WTC11 (cell line): ENCODE measurements at places on chromosomes 2 and 18. TPM values are rescaled to one million over a fixed set of nuclear protein-coding genes. Genes with fewer than 3 reads are reported as not detected.

The GCG gene
- 0.14 TPM in 1 of 3 replicates, not detected in the others for total RNA-seq

The DUSP2 gene
- 4.7 to 6.8 TPM (median 5.8 TPM) in 3 replicates for total RNA-seq

The UGT1A5 gene
- not detected in 3 replicates for total RNA-seq

The ASB18 gene
- total RNA-seq = not detected in 3 replicates

The CCDC141 gene
- total RNA-seq = 8.5 to 10.2 TPM (median 8.8 TPM) in 3 replicates

The CPLX4 gene
- total RNA-seq = not detected in 3 replicates

The EIF2AK2 gene
- 34.2 to 42.3 TPM (median 40.7 TPM) in 3 replicates for total RNA-seq

The POMC gene
- total RNA-seq = 3.2 to 4.4 TPM (median 3.7 TPM) in 3 replicates

The FBLN7 gene
- total RNA-seq = 0.55 to 0.96 TPM (median 0.80 TPM) in 3 replicates

The CETN1 gene
- not detected in 3 replicates for total RNA-seq

The ABCG5 gene
- total RNA-seq = not detected in 3 replicates

The APLF gene
- total RNA-seq = 2.7 to 4.0 TPM (median 3.9 TPM) in 3 replicates

The CIB4 gene
- not detected in 3 replicates for total RNA-seq

The VWA3B gene
- total RNA-seq = not detected in 3 replicates

The RBKS gene
- 1.2 to 1.7 TPM (median 1.6 TPM) in 3 replicates for total RNA-seq

- peaks cover 5% of the 10 kb centered on the region; the same call in 1 of the 2 replicates for H3K27me3 ChIP-seq
- H3K4me1 ChIP-seq = no peaks in the 10 kb centered on the region
- peak; percentile 94 for DNase-seq
- H3K4me3 ChIP-seq = no peak overlapping the region
These were observed 34.9 kb downstream of the FAM110C start for GRCh38 chr2:11248-11941.

DNA sequence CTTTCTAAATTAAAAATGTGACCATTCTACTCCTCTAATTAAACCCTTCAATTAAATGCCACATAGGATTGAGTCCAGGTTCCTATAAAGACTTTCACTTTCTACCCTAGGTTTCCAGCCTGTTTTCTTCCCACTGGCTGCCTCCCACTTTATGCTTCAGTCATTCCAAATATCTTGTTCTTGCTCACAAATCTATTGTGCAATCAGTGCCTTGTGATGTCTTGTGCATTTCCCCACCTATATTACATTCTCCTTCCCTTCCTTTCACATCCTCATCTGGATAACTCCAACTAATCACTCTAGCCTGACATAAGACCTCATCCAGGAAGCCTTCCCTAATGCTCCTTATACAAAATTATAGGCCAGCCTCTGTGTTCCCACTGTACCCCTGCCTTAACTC, 281.7 kb upstream of the LRATD1 start:
- DNase-seq = no peak
- H3K4me3 ChIP-seq = no peak overlapping the region
- H3K36me3 ChIP-seq = no peaks in the 10 kb centered on the region
- no peak overlapping the region for H3K27ac ChIP-seq

DNA sequence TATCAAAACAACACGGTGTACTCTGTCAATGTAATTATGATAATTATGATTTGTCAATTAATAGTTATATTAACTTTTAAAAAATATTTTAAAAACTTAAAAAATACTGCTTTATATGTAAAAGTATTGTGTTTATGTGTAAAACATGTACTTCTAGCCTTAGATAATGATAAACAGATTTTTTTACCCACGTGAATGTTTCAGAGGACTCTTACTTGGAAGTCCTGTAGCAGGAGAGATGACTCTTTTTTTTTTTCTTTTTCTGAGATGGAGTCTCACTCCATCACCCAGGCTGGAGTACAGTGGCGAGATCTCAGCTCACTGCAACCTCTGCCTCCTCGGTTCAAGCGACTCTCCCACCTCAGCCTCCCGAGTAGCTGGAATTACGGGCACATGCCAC, 6.2 kb upstream of the MTCL1 start:
- no peaks in the 10 kb centered on the region for H3K36me3 ChIP-seq
- no peak overlapping the region for H3K4me3 ChIP-seq
- peaks cover 10% of the 10 kb centered on the region for H3K27me3 ChIP-seq
- no peak for DNase-seq
- H3K4me1 ChIP-seq = peaks cover 17% of the 10 kb centered on the region

GRCh38 chr2:225512876-225513540, 113.5 kb downstream of the NYAP2 start:
- H3K4me3 ChIP-seq = no peak overlapping the region
- DNase-seq = no peak
- peak overlapping the region; percentile 51; the same call in 1 of the 2 replicates for H3K27ac ChIP-seq

DNA sequence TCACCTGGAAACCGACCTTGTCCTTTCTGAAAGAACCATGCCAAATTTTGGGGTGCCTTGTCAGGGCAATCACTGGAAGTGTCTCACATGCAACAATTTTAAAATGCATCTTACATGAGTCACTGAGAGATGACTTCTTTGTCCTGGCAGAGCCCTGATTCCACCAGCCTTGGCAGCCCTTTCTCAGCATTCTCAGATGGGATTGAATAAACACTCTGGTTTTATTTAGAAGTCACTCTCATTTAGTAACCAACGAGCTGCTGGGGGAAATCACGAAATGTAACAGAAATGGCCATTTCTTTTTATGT, 3.8 kb upstream of the ATP8B1 start:
- no peak for DNase-seq
- no peaks in the 10 kb centered on the region for H3K36me3 ChIP-seq
- no peak overlapping the region for H3K4me3 ChIP-seq

GRCh38 chr18:58223717-58224424, 179.8 kb downstream of the NEDD4L start:
- H3K36me3 ChIP-seq = no peaks in the 10 kb centered on the region
- H3K27me3 ChIP-seq = no peaks in the 10 kb centered on the region
- peaks cover 88% of the 10 kb centered on the region for H3K4me1 ChIP-seq
- H3K4me3 ChIP-seq = no peak overlapping the region
- peak overlapping the region; percentile 47 for H3K27ac ChIP-seq

DNA sequence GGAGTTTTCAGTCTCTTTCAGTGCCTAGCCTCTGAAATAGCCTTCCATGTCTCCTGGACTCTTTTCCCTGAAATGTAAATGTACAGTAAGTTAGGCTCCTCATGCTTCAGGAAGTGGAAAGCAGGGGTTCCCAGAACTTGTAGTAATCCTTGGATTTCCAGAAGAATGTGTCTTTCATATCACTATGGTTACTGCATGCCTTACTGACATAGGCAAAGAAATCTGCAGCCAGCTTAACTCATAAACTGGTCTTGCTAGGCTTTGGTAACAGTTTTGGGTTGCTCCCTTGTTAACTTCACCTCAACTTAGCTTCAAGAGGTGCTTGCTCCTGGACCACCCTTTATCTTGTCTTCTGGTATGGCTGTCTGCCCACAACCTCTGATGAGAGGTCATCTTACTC, 686.8 kb upstream of the DDX18 start:
- no peak overlapping the region for H3K4me3 ChIP-seq
- H3K27me3 ChIP-seq = no peaks in the 10 kb centered on the region
- H3K4me1 ChIP-seq = no peaks in the 10 kb centered on the region

GRCh38 chr2:230578106-230578505, 134.5 kb upstream of the CAB39 start:
- H3K4me3 ChIP-seq = no peak overlapping the region
- H3K27me3 ChIP-seq = peaks cover 7% of the 10 kb centered on the region
- no peak for DNase-seq
- no peaks in the 10 kb centered on the region for H3K4me1 ChIP-seq

DNA sequence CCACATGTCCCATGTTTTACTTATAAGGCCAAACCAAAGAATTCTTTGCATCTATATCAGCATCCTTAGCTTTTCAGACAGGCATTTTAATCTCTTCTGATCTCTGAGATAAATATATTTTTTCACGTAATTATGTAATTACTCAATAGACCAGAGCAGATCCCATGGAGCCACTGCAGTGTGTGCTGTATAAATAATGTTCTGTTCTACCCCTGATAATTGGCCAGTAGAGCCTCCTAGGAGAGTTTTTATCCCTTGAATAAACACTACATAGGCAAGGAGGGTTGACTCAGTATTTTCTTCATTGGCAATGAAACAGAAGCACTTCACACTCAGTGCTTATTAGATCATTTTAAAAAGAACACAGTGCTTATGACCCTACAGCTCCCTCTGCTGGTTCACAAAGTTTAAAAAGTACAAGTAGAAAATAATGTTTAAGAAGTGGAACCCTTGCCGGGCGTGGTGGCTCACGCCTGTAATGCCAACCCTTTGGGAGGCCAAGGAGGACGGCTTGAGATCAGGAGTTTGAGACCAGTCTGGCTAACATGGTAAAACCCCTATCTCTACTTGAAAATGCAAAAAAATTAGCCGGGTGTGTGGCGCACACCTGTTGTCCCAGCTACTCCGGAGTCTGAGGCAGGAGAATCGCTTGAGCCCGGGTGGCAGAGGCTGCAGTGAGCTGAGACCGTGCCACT, 91.9 kb downstream of the PPP1R1C start:
- H3K27ac ChIP-seq = no peak overlapping the region
- peak; percentile 14 for DNase-seq
- peaks cover 8% of the 10 kb centered on the region for H3K4me1 ChIP-seq
- H3K4me3 ChIP-seq = no peak overlapping the region

DNA sequence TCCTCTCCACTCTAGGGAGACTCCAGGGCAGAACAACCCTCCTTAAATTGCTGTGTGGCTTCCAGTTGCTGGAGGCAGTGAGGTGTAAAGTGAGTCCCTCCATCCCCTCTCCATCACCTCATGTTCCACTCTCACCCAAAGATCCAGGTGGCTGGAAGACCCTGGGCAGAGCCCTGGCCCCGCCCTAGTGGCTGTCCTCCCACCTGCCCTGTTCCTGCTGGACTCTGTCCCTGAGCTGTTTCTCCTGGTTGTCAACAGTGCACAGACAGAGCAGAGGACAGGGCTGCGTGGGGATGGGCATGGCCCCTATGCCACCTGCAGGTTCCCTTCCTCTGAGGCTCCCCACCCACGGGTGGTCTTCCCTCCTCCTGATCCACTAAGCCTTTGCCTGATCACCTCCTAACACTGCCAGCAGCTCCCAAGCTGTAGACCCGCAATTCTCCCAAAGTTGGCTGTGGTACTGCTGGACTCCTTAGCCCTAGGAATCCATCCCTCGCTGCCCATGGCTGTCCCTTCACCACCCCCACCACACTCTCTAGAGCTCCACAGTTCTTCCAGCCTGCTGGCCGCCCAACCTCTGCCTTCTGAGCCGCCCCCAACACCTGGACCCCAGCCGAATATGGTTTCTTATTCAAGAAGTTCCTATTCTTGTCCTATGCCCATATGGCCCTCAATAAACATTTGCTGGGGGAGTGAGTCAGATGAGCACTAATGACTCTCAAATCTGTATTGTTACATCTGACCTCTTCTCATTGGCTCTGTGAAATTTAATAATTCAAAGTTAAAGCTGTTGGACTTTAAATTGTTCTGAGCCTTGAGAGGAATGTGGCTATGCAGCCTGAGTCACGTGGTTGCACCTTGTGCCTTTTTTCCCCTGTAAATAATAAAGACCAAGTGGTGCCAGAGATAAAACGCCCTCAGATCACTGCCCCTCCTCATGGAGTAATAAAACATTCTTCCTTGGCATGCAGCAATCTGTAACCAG, 260.0 kb upstream of the HS6ST1 start:
- no peaks in the 10 kb centered on the region for H3K27me3 ChIP-seq
- no peak for DNase-seq
- H3K27ac ChIP-seq = no peak overlapping the region
- H3K36me3 ChIP-seq = no peaks in the 10 kb centered on the region

- H3K36me3 ChIP-seq = peaks cover 6% of the 10 kb centered on the region
- H3K27me3 ChIP-seq = no peaks in the 10 kb centered on the region
- H3K4me3 ChIP-seq = no peak overlapping the region
These were observed 106.8 kb downstream of the SLC39A10 start for GRCh38 chr2:195763866-195764265.

GRCh38 chr18:67670024-67670543, 153.6 kb upstream of the DSEL start:
- H3K27me3 ChIP-seq = no peaks in the 10 kb centered on the region
- H3K4me1 ChIP-seq = peaks cover 38% of the 10 kb centered on the region
- no peak for DNase-seq
- H3K27ac ChIP-seq = no peak overlapping the region

DNA sequence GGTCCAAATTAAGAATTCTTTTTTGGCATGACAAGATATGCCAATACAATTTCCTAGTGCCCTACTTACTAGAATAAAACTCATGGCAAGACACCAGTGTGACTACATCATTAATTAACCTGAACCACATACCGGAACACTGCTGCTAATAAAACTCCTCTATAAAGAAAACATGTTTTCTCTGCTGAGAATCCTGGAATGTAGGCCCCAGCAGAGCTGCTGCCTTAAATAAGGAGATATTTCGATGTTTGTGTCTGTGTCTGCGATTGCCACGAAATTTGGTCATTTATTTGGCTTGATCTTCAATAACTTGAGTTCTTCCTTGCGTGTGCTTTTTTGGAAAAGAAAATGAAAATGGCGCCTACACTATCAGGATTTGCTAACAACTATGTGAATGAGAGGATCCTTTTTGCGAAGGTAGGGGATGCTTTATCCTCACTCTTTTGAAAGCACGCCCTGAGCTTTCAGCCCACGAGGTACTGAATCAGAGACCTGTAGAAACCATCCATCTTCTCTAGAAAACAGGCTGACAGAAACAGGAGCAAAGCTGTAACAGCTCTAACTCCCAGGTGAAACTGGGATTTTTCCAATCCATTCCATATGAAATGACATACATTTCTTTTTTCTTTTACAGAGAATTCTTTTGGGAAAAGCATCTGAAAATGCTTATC, 27.0 kb downstream of the KLF7 start:
- peaks cover 2% of the 10 kb centered on the region; the same call in 1 of the 2 replicates for H3K36me3 ChIP-seq
- peak overlapping the region; percentile 79 for H3K27ac ChIP-seq
- no peak overlapping the region for H3K4me3 ChIP-seq
- DNase-seq = no peak

DNA sequence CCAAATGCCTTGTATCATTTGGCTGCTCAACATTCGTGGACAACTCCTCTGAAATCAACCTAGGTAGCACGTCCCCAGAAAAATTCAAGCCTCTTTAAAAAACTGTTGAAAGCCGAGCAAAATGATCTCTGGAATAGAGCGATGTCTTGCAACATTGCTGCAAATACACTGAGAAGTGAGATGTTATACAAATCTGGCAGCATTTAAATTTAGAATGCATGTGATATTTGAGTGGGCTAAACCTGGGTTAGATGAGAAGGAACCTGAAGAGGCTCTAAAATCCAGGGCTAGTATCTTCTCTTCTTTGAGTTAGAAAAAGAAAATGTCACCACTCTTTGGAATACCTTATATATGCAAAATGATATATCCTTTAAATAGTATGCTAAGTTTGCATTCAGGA, 81.5 kb upstream of the ZBTB14 start:
- no peaks in the 10 kb centered on the region for H3K4me1 ChIP-seq
- H3K36me3 ChIP-seq = no peaks in the 10 kb centered on the region

- H3K27ac ChIP-seq = no peak overlapping the region
- DNase-seq = no peak
- H3K4me3 ChIP-seq = no peak overlapping the region
- H3K27me3 ChIP-seq = no peaks in the 10 kb centered on the region; the same call in 1 of the 2 replicates
- H3K36me3 ChIP-seq = peaks cover 8% of the 10 kb centered on the region
- peaks cover 40% of the 10 kb centered on the region for H3K4me1 ChIP-seq
These were observed 50.5 kb downstream of the ZNF516 start for GRCh38 chr18:76444446-76445105.

GRCh38 chr2:216292886-216293301, 79.4 kb downstream of the MARCHF4 start:
- H3K4me3 ChIP-seq = no peak overlapping the region
- H3K4me1 ChIP-seq = peaks cover 29% of the 10 kb centered on the region
- H3K27me3 ChIP-seq = no peaks in the 10 kb centered on the region
- no peak overlapping the region for H3K27ac ChIP-seq
